ENCODE measurements at places on chromosomes 2 and 18. TPM values are rescaled to one million over a fixed set of nuclear protein-coding genes. Genes with fewer than 3 reads are reported as not detected.

The FAM124B gene
- total RNA-seq: not detected

GRCh38 chr2:79855264-79856006, 342.6 kb downstream of the CTNNA2 start:
- peak; percentile 12 for DNase-seq

GRCh38 chr2:218036371-218036770, 32.7 kb upstream of the RUFY4 start:
- DNase-seq: no peak

DNA sequence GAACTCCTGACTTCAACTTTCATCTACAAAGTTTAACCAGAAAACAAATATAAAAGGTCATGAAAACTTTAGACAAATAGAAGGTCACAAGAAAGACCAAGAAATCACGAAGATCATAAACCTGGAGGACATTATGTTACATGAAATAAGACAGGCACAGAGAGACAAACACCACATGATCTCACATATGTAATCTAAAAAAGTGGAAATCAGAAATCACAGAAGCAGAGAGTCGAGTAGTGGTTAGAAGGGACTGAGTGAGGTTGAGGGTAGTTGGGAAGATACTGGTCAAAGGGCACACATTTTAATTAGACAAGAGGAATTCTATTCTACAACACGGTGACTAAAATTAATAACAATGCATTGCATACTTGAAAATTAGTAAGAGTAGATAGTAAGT, 1.4 kb downstream of the GCFC2 start:
- no peak for DNase-seq

DNA sequence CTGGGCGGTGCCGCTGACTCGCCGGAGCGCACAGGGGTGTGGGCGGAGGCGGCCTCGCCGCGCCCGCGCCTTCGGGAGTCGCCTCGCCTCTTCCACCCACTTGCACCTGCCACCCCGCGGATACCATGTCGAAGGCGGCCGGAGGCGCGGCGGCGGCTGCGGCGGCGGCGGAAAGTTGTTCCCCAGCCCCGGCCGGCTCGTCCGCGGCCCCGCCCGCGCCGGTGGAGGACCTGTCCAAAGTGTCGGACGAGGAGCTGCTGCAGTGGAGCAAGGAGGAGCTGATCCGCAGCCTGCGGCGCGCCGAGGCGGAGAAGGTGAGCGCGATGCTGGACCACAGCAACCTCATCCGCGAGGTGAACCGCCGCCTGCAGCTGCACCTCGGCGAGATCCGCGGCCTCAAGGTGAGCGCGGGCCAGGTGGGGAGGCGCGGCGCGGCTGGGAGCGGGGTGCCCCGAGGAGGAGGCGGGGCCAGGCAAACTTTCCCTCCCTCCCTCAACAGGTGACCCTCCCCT, 766 bp downstream of the CCDC85A start:
- no peak for DNase-seq

The CFAP65 gene
- total RNA-seq: 0.83 TPM

GRCh38 chr18:79583426-79583825, 96.2 kb upstream of the CTDP1 start:
- no peak for DNase-seq

DNA sequence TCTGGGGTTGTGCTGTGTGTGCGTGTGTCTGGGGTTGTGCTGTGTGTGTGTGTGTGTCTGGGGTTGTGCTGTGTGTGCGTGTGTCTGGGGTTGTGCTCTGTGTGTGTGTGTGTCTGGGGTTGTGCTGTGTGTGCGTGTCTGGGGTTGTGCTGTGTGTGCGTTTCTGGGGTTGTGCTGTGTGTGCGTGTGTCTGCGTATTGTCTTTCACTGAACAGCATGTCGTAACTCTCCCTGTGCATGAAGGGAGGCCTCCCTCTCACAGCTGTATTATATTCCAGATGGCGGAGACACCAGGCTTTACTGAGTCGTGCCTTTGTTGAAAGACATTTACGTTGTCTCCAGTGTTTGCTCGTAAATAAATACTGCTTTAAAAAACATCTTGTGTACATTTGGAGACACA, 5.9 kb downstream of the ACKR3 start:
- DNase-seq: no peak

- DNase-seq: no peak
Measured at GRCh38 chr18:47871288-47871687, 59.2 kb downstream of the SMAD2 start.

DNA sequence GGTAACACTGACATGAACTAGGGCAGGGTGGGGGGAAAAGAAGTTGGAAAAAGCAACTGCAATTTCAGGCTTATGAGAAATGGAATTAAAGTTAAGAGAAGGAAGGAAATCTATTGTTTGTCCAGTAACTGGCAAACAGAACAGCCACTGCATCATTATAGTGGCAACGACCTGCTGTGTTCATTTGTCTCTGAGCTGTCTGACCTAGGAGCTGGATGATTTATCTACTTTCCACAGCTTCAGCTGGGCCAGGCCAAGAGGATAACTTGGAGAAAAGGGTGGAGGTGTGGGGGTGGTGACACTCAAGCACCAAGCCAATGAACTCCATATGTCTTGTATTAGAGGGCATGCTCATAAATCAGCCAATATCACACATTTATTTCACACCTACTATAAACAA, 291.5 kb upstream of the KLHL29 start:
- DNase-seq: no peak

DNA sequence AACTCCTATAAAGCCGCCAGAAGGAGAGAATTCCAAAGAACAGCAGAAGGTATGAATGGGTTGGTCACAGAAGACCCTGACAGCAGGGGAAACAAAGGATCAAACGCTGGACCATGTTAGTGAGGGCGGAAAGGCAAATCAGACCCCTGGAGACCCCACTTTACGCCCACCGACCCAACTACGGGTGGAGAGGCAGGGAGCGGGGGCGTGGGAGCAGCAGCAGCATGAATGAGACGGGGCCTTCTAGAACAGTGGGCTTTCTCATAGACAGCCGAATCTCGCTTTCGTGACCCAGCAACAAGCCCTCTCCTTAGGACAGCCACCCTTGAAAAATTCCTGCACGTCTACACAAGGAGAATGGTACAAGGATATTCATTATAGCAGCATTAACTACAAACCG, 191.0 kb downstream of the HDAC4 start:
- DNase-seq: no peak
